ENCODE measurements at places on chromosomes 3 and 15. TPM values are rescaled to one million over a fixed set of nuclear protein-coding genes. Genes with fewer than 3 reads are reported as not detected.

Gene FMN1
- 17.1 TPM for total RNA-seq

Gene LAMB2
- total RNA-seq, result 337 TPM

Gene FSD2
- total RNA-seq, result 0.26 TPM

Gene ANKUB1
- total RNA-seq, result not detected

Gene SH2D7
- not detected for total RNA-seq

Gene HRG
- total RNA-seq, result not detected

Gene CCDC13
- total RNA-seq, result 3.9 TPM
